ENCODE measurements at places on chromosomes 12 and 14.

GRCh38 chr12:6462234-6462995, 8.1 kb downstream of the VAMP1 start:
- ATAC-seq, result peak; percentile 35

- ATAC-seq, result no peak
Observed at GRCh38 chr12:109797905-109798669, 35.1 kb downstream of the TRPV4 start.

GRCh38 chr14:101176535-101177205, 273.1 kb upstream of the RTL1 start:
- no peak for ATAC-seq

GRCh38 chr14:67859169-67859749, 39.7 kb downstream of the RAD51B start:
- ATAC-seq, result no peak

GRCh38 chr12:20439626-20440025, 71.3 kb downstream of the PDE3A start:
- ATAC-seq, result no peak

DNA sequence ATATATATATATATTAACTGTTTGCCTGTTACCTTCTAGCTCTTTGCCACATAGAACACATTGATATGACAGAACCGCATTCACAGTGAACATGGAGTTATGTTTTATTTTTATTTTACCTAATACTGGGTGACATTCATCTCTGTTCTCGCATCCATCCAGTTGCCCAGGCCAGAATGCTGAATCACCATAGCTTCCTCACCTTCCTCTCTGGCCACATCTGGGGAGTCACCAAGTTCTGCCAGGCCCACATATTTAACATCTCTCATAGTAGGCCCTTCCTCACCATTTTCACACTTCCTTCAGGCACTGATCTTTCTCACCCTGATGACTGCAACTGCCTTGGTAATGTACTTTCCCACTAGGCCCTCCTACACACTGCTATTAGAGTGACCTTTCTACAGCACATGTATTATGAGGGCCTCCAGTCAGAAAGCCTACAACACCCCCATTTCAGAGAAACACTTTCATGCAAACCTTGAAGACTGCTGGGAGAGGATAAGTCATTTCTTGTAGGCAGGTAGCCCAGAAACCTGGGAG, 106.8 kb downstream of the LGR5 start:
- ATAC-seq, result peak; percentile 74

DNA sequence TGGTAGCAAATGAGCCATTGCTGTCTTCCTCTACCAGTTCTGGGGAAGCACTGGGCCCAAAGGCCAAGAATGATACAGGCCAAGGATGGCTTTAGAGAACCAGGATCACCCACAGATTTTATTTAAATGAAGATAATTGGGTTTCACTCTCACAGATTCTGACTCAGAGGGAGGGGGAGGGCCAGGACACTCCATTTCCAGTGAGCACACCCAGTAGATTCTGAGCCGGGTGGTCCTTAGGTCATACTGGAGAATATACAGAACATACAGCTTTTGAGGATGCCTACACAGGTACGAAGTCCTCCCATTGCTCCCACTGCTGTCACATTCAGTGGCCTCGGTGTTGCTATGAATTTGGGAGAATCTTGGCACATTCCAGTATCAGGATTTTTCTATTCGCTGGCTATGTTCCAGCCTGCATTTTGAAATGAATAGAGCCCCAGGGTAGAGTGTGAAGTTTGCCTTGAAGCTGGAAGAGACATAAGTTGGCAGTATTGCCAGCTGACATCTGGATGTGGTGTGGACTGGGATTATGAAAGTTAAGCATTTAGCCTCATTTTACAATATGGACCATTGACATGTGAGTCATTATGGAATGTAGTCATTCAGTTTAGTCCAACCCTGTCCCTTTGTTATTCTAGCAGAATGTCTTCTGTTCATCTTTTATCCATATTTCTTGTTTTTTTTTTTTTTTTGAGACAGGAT, 45.8 kb upstream of the POC1B start:
- peak; percentile 46 for ATAC-seq

- no peak for ATAC-seq
Observed at GRCh38 chr14:37865719-37866549, 270.5 kb downstream of the TTC6 start.

DNA sequence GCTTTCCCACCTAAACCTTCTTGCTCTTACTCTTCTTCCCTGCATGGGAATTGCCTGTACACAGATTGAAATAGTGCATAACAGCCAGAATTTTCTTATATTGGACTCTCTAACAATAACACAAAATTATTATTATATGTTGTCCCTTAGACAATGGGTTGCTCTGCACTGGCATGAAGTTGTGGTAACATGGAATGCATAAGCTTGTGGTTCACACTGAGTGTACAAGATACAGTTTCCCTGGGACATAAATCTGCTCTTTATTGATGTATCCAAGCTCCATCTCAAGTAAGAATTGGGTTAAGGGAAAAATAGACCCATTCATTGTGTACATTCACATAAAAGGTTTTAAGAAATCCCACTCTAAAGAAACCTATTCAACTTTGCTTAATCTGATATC, 114.4 kb upstream of the NTF3 start:
- ATAC-seq, result no peak

- no peak for ATAC-seq
Observed at GRCh38 chr14:88853129-88853528, 28.7 kb downstream of the TTC8 start.

GRCh38 chr12:51941011-51941581, 10.4 kb upstream of the ACVR1B start:
- no peak for ATAC-seq

DNA sequence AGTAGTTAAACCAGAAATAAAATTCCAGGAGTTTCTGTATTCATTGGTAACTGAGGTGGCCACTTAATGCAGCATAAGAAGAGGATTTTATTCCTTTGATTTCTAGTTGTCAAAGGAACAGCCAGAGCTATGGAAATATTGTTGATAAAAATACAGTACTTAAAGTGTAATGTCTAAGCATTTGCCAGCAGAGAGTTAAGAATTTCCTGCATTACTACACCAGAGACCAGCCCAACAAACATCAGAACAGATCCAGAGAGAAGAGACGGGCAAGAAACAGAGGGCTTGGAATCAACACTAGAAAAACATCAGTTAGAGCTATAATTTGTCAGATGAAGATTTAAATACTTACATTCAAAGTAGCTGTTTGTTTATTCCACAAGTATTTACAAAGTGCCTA, 77.9 kb downstream of the ST8SIA1 start:
- no peak for ATAC-seq

DNA sequence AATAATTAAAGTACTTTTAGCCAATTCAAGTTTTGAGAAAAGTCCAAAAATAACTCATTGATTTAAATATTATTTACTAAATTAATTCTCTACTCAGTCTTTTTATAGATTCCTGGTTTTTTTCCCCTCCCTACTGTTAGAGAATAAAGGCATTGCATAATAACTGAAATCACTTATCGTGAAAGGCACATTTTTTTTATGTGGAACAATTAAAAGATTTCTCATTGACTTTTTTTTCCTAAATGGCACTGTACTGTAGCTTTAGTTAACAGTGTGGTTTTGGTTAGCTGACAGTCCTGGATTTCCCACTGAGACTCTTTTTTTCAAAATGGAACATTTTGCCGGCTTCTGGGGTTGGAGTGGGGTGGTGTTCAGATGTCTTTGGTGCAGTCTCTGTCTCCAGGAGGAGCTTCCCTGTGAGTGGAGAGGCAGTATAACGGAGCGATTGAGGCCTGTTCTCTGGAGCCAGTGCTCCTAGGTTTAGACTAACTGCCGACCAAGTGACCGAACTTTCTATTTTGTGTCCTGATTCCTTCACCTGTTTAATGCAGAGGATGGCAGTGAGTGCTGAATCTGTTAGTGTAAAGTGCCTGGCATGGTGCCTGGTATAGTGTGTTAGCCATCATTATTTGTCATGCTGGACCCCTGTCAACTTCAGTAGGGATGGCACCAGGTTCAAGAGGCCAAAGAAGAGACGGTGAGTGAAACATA, 117.7 kb downstream of the ADCK1 start:
- ATAC-seq, result no peak

DNA sequence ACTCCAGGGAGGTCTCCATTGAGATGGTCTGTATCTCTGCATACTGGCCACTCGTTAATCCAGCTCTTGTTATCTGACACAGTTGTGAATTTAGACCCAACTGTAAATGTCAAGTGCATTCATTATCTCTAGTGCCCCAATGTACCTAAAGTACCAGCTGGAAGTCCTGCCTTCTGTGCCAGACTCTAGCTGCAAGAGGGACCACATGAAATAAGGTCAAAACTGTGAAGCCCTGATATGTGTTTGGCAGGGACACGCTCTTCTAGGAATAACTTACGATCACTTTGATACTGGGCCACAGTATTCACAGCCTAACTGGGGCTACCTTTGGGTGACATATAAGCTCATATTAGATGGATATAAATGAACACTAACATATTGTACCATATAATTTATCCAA, 268.5 kb downstream of the LRIG3 start:
- ATAC-seq, result no peak

GRCh38 chr14:103707329-103708263, 7.7 kb downstream of the XRCC3 start:
- peak; percentile 9 for ATAC-seq

- ATAC-seq, result no peak
Observed at GRCh38 chr12:18700271-18700670, 37.5 kb downstream of the PLCZ1 start.

GRCh38 chr12:31737345-31737744, 8.5 kb upstream of the AMN1 start:
- no peak for ATAC-seq

- ATAC-seq, result no peak
Observed at GRCh38 chr12:110744601-110745264, 2.0 kb upstream of the PPP1CC start.

DNA sequence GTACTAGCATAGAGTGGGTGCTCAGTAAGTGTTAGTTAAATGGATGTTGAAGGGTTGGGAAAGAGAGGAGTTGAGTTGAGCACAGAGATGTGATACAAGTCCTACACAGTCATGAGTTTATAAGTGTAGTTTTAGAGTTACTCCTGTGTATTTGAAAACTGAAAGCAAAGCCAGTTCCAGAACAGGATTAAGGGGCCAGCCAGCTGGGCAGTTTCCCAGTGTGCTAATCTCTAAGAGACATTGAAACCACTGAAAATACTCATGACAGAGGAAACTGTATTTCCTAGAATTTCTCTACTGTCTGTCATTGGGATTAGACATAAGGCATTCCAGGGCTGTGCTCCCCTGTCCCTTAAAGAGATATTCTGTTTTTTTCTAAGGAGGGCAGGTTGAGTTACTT, 101.0 kb downstream of the DERA start:
- ATAC-seq, result no peak

GRCh38 chr14:50599700-50600444, 39.9 kb downstream of the ATL1 start:
- ATAC-seq, result peak; percentile 50

- ATAC-seq, result no peak
Observed at GRCh38 chr12:29907461-29907860, 123.7 kb upstream of the TMTC1 start.

- no peak for ATAC-seq
Observed at GRCh38 chr14:102275866-102276265, 29.1 kb downstream of the MOK start.

GRCh38 chr12:19856389-19856788, 417.1 kb downstream of the AEBP2 start:
- no peak for ATAC-seq

DNA sequence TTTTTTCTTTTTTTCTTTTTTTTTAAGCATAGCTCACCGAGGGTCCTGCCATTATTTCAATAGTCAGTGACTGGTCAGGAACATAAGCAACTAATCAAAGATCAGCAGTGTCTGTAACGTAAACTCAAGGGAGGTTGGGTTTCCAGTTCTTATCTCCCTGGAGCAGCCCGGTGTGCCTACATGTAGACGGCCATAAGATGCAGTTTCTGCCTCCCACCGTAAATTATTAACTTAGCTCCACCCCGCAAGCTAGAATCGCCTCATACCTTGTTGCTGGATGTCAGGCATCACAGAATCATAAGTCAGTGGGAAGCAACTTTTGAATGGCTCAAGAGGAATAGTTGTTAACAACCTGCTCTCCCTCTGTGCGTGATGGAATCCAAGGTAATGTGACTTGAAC, at the start of gene MYO1H:
Gene MYO1H, plus strand, starts transcription at position 312 of the 400 bp plus-strand sequence. Its CDS starts 61 bp downstream, at position 373.
- no peak for ATAC-seq

- no peak for ATAC-seq
Observed at GRCh38 chr14:36674659-36675058, 13.0 kb downstream of the PAX9 start.

DNA sequence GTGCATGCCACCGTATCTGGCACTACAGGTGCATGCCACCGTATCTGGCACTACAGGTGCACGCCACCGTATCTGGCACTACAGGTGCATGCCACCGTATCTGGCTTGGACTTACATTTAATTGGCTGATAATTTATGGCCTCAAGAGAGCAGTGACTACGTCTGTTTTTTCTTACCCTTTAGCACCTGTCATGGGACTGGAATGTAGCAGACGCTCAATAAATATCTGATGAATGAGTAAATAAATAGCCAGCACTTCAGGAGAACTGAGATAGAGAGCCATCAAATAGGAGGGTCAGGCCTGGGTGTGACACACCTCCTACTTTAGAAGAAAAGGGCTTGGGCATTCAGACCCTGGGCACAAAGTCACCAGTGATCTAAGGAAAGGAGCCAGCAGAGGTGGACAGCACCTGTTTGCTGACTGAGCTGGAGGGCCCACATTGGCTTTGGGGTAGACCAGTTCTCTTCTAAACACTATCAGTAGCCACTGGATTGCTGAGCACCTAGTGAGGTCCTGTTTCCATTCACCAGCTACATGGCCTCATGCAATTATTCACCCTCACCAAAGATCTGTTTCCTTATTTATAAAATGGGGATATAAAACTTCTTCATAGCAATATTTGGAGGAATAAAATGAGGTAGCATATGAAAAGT, 50.1 kb downstream of the RFX4 start:
- ATAC-seq, result no peak

- no peak for ATAC-seq
Observed at GRCh38 chr12:77122236-77122635, 56.9 kb upstream of the E2F7 start.

DNA sequence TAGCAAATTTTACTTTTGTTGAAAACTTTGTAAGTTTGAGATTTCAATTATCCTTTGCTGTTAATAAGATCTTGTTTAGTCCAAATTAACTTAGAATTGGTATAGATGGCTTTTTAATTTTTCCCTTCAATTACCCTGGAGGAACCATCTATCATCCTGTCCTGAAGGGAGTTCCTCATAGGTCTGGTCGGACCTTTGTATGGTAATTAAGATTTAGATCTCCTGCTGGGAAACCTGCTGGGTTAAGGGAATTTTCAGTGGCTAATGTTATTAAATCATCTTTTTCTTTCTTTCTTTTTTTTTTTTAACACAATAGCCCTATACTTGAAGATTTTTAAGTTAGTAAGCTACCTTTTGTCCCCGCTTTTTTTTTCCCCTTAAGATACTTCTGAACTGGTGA, 63.0 kb upstream of the PRMT8 start:
- ATAC-seq, result no peak

GRCh38 chr14:33790996-33791395, 159.9 kb downstream of the EGLN3 start:
- ATAC-seq, result no peak

GRCh38 chr12:116182359-116183063, 95.0 kb downstream of the MED13L start:
- no peak for ATAC-seq

GRCh38 chr12:39605996-39606395, 13.6 kb downstream of the ABCD2 start:
- ATAC-seq, result no peak
